ENCODE measurements at places on chromosomes 7 and 10. TPM values are rescaled to one million over a fixed set of nuclear protein-coding genes. Genes with fewer than 3 reads are reported as not detected.
A peak's percentile ranks its signal among the peaks of the same experiment; 100 is the strongest.

DNA sequence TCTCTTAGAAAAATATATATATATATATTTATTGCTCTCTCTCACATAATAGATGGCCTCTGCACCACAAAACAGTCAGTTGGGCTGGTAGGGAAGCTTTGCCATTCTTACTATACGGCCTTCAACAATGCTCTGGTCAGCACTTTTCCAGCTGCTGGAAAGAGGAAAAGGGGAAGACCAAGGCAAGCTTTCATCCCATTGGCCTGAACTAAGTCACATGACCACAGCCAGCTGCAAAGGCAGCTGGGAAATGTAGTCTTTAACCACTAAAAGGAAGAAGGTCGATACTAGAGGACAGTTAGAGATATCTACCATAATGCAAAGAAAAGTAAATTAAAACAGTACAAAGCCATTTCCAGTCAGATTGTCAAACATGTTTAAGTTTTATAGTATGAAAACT is 58.4 kb upstream of the MACROH2A2 start:
- H3K27ac ChIP-seq = no peak overlapping the region
- no peaks in the 10 kb centered on the region for H3K27me3 ChIP-seq
- no peak overlapping the region for H3K4me3 ChIP-seq
- H3K36me3 ChIP-seq = no peaks in the 10 kb centered on the region

GRCh38 chr10:116952729-116953128 is 52.3 kb downstream of the SHTN1 start:
- no peak overlapping the region for H3K27ac ChIP-seq
- H3K36me3 ChIP-seq = no peaks in the 10 kb centered on the region
- no peaks in the 10 kb centered on the region for H3K4me1 ChIP-seq
- no peaks in the 10 kb centered on the region for H3K27me3 ChIP-seq

DNA sequence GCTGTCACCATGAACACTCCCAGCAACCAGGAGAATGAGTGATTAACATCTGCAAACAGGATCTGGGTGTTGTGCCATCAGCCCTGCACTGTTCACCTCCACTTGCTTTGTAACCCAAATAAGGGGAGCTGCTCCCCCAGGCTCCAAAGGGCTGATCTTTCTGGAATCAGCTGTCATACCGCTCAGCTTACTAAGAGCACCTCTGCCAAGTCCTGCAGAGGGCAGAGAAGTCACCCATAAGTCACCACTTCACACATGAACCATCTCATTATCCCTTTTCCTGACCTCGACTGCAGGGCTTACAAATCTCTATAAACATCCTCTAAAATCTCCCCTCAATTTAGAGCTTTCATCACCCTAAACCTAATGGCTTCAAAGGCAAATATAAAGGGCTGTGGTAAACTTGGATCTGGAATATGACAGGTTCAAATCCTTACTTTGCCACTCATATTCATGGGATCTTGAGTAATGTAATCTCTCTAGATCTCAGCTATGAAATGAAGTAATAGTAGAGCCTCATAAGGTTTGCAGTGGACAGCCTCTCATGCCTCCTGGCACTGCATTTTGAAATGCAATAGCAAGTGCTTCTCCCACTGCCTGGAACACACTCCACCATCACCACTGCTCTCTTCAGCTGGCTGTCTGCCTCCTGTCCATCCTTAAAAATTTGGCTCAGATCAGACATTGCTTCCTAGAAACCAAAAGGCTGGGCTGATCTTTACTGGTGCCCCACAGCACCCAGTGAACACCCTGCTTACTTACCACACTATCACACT is 38.8 kb downstream of the ERLIN1 start:
- H3K27me3 ChIP-seq = no peaks in the 10 kb centered on the region
- peaks cover 15% of the 10 kb centered on the region for H3K36me3 ChIP-seq
- no peak for DNase-seq
- H3K27ac ChIP-seq = no peak overlapping the region
- no peak overlapping the region for H3K4me3 ChIP-seq

DNA sequence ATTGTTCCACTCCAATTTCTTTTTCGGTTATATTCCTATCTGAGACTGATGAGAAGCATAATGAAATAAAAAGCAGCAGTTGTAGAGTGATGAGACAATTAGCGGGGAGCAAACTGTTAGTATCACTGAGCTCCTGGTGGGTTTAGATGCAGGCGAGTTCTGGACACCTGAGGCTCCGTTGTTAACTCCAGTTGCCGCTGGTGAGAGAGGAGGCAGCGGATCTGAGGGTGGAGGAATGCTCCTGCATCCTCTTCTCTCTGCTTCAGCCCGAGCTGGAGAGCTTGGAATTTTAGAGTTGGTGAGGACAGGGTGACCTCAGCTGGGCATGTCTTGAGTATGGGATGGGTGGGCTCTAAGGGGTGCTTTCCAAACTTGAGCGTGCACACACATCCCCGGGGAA is 31.4 kb downstream of the LRMDA start:
- no peaks in the 10 kb centered on the region for H3K27me3 ChIP-seq
- DNase-seq = no peak
- no peaks in the 10 kb centered on the region for H3K4me1 ChIP-seq
- H3K27ac ChIP-seq = no peak overlapping the region

DNA sequence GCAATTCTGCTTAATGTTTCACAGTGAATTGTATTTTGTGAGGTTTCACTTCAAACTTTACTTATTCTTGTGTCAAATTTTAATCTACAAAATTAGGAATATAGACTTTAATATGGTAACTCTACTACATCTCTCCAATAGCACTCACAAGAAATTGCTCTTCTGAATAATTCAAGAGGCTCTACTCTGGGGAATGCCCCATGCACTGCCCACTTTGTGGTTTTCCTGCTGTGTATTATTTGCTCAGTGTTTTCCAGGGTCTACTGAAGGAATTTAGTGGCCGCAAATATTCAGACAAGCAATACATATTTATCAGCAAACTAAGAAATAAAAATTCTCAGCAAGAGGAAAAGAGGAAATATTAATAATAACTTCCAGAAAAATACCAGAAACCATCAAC is 611.4 kb downstream of the TNS3 start:
- H3K27ac ChIP-seq = no peak overlapping the region
- no peak for DNase-seq
- H3K4me1 ChIP-seq = no peaks in the 10 kb centered on the region
- H3K36me3 ChIP-seq = no peaks in the 10 kb centered on the region

GRCh38 chr7:148255333-148255732 is 335.2 kb upstream of the C7orf33 start:
- H3K27me3 ChIP-seq = no peaks in the 10 kb centered on the region
- no peaks in the 10 kb centered on the region for H3K36me3 ChIP-seq
- H3K4me1 ChIP-seq = no peaks in the 10 kb centered on the region
- no peak overlapping the region for H3K27ac ChIP-seq
- DNase-seq = no peak

GRCh38 chr7:143372070-143372469 is 9.1 kb upstream of the ZYX start:
- no peak overlapping the region for H3K27ac ChIP-seq
- H3K27me3 ChIP-seq = peaks cover 10% of the 10 kb centered on the region
- H3K4me3 ChIP-seq = no peak overlapping the region
- no peaks in the 10 kb centered on the region for H3K36me3 ChIP-seq
- H3K4me1 ChIP-seq = peaks cover 22% of the 10 kb centered on the region
- DNase-seq = no peak

CPN1 gene
- not detected for total RNA-seq

- H3K36me3 ChIP-seq = no peaks in the 10 kb centered on the region
- no peak for DNase-seq
- H3K4me3 ChIP-seq = no peak overlapping the region
- no peak overlapping the region for H3K27ac ChIP-seq
- H3K27me3 ChIP-seq = no peaks in the 10 kb centered on the region
Observed at GRCh38 chr7:7946486-7946885, 22.1 kb upstream of the GLCCI1 start.

GRCh38 chr10:56346845-56347415 is 14.1 kb downstream of the ZWINT start:
- no peak overlapping the region for H3K4me3 ChIP-seq
- no peaks in the 10 kb centered on the region for H3K27me3 ChIP-seq
- H3K36me3 ChIP-seq = no peaks in the 10 kb centered on the region
- no peak overlapping the region for H3K27ac ChIP-seq
- no peak for DNase-seq

DNA sequence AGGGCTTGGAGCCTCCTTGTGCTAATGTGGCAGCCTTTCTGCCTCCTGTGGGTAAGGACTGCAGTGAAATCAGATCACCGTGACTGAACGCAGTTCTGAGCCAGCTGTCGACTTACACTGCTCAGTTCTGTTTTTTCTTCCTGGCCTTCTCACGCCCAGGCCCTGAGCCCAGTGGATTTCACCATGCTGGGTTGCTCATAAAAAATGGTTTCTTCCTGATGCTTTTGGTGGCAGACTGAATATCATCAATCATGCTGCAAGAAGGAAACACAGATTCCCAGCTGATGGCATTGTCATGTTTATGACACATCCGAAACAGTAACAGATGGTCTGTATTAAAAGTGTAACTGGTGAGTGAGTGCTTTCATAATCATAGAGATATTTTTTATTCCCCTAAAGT is 389.6 kb downstream of the GALNT17 start:
- no peak overlapping the region for H3K4me3 ChIP-seq
- no peaks in the 10 kb centered on the region for H3K27me3 ChIP-seq
- H3K4me1 ChIP-seq = no peaks in the 10 kb centered on the region
- H3K36me3 ChIP-seq = no peaks in the 10 kb centered on the region
- DNase-seq = no peak

SEM1 gene
- total RNA-seq = 27.5 TPM

GPR85 gene
- not detected for total RNA-seq

GRCh38 chr7:154255324-154255723 is 203.1 kb downstream of the DPP6 start:
- H3K4me1 ChIP-seq = no peaks in the 10 kb centered on the region
- H3K4me3 ChIP-seq = no peak overlapping the region
- no peak for DNase-seq

STAMBPL1 gene
- 64.2 TPM for total RNA-seq

DNA sequence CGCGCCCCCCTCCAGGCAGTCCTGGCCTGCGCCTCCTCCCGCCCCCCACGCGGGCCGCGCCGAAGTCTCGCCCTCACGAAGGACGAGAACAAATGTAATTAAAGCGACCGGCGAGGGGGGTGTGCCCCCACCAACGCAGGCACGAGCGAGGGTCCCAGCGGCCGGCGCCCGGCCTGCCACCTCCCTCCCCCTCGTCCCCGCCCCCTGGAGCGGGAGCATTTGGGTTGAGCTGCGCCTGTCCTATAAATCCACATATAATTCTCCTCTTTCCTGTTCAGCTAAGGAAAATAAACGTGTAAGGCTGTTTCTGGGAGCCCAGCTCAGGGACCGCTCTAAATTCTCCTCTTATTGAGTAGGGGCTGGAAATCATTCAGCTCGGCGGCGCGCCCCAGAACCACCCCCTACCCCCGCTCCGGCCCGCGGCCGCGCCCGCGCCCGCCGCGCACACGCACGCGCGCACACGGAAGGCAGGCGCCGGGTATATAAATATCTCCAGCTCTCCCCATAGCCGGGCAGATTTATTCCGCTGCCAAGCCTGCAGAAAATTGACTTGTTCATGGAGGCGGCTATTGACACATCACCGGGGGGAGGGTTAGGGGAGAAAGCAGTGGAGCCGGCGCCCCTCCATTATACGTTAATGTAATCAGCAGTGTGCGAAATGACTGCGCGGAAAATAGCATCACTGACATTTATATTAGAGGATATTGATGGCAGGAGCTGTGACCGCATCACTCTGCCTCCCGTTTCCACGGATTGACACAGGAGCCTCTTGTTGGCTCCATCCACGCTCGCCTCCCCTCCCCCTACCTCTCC is 61.6 kb upstream of the BTRC start:
- peak overlapping the region; percentile 49 for H3K4me3 ChIP-seq
- H3K27ac ChIP-seq = no peak overlapping the region
- peak; percentile 38 for DNase-seq
- H3K36me3 ChIP-seq = no peaks in the 10 kb centered on the region
- H3K27me3 ChIP-seq = peaks cover 2% of the 10 kb centered on the region
- peaks cover 35% of the 10 kb centered on the region for H3K4me1 ChIP-seq

- H3K4me1 ChIP-seq = peaks cover 13% of the 10 kb centered on the region
- peak; percentile 53 for DNase-seq
- H3K4me3 ChIP-seq = no peak overlapping the region
- H3K36me3 ChIP-seq = no peaks in the 10 kb centered on the region
Observed at GRCh38 chr7:41696323-41696916, 6.5 kb downstream of the INHBA start.

DNA sequence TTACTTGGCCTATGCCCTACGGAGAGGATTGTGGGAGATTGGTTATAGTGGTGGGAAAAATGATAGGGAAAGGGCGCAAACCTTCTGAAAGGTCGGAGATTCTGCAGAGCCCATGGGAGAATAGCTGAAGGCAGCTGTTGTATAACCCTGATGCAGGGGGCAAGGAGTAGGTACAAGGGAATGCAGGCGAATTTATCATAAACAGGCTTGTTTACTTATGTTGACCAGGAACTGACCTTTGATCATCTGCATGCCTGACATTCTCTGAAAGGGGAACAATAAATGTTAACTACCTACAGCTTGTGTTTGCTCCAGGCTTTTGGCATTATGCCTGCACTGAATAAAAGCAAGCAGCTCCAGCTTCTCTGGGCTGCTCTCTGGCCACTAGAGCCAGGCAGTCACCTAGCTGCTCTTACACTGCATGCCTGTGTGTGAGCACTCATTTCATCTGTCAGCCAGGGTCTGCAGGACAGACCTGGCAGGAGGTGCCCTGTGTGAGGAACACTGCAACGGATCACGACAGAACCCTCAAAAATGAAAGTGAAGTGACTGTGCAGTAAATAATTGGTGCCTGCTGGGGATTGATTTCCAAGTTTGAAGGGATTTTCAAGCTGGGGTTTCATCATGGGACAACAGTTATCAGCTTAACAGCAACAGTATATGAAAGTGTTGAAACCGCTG is 31.1 kb upstream of the ABCA13 start:
- no peaks in the 10 kb centered on the region for H3K4me1 ChIP-seq
- H3K27ac ChIP-seq = no peak overlapping the region
- no peaks in the 10 kb centered on the region for H3K36me3 ChIP-seq
- no peak overlapping the region for H3K4me3 ChIP-seq
- DNase-seq = no peak

DNA sequence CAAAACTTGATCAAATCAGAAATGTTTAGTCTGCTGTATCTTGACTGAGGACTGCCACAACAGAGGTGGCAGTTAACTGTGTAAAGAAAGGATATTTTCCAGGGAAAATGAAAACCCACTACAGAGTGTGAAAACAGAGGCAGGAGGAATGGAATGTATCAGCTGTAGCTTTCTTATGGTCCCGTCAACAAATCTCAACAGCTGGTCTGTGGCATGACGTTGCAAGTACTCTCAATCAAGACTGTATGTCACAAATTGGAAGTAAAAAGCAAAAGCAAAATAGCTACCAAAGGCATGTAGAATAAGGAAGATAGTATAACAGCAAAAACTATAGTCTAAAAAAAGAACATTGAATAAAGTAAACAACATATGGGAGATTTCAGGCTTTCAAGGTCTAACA is 123.5 kb downstream of the KMT2C start:
- no peaks in the 10 kb centered on the region for H3K27me3 ChIP-seq
- no peak for DNase-seq
- no peak overlapping the region for H3K27ac ChIP-seq

DNA sequence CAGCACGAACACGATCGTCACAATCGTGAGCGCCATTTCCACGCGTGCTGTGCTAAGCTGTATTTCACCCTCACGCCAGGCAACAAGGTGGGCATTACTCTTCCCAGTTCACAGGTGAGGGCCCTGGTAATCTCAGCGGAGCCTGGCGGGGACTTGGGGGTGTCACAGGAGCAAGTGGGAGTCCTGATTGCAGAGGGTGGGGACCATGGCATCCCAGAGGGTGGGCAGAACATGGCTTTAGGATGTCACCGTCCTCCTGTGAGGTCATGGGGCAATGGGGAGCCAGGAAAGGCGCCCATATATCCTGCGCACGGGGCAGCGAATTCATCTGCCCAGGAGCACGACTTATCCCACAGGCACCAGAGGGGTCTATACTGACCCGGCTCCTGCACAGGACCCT is 489.8 kb downstream of the DNAJB6 start:
- DNase-seq = no peak
- H3K27me3 ChIP-seq = no peaks in the 10 kb centered on the region
- H3K4me3 ChIP-seq = no peak overlapping the region
- no peak overlapping the region for H3K27ac ChIP-seq
- H3K36me3 ChIP-seq = no peaks in the 10 kb centered on the region
- no peaks in the 10 kb centered on the region for H3K4me1 ChIP-seq

WASHC2C gene
- 75.7 TPM for total RNA-seq

All from B cell (primary cell).